ENCODE measurements at places on chromosomes 2 and 18. TPM values are rescaled to one million over a fixed set of nuclear protein-coding genes. Genes with fewer than 3 reads are reported as not detected.

The NCKAP1 gene
- 0.03 TPM for polyA plus RNA-seq

The RAD51AP2 gene
- not detected for polyA plus RNA-seq

The KIAA2012 gene
- polyA plus RNA-seq, result not detected

The CRYGC gene
- not detected for polyA plus RNA-seq

The SP140 gene
- polyA plus RNA-seq, result 130 TPM

The CHRNG gene
- not detected for polyA plus RNA-seq

The FZD7 gene
- polyA plus RNA-seq, result 0.19 TPM

The POMC gene
- polyA plus RNA-seq, result 10.1 TPM

The CYS1 gene
- polyA plus RNA-seq, result not detected

The ADAM23 gene
- polyA plus RNA-seq, result not detected

The AOX1 gene
- polyA plus RNA-seq, result not detected

The ZFAND2B gene
- 64.8 TPM for polyA plus RNA-seq

The NDUFAF7 gene
- polyA plus RNA-seq, result 10.9 TPM

The IL36B gene
- not detected for polyA plus RNA-seq

The CRACDL gene
- polyA plus RNA-seq, result not detected

The ATP6V1B1 gene
- polyA plus RNA-seq, result not detected

The UGT1A5 gene
- not detected for polyA plus RNA-seq

The IL36G gene
- polyA plus RNA-seq, result not detected
